ENCODE measurements at places on chromosomes 7 and 10. TPM values are rescaled to one million over a fixed set of nuclear protein-coding genes. Genes with fewer than 3 reads are reported as not detected.
A peak's percentile ranks its signal among the peaks of the same experiment; 100 is the strongest.

GRCh38 chr7:18828260-18828993 lies 289.0 kb downstream of the TWIST1 start:
- no peak for DNase-seq

GRCh38 chr10:129438024-129438423 lies 29.0 kb upstream of the MGMT start:
- no peak for DNase-seq

The FAM170B gene
- total RNA-seq = not detected

The WNT2 gene
- total RNA-seq = not detected

The LRIT1 gene
- total RNA-seq = not detected

The HOXA10 gene
- 10.3 TPM for total RNA-seq

- no peak for DNase-seq
Observed at GRCh38 chr10:470339-471003, 219.0 kb downstream of the DIP2C start.

- DNase-seq = no peak
Observed at GRCh38 chr10:77168861-77169260, 468.7 kb downstream of the KCNMA1 start.

GRCh38 chr10:17041626-17042520 lies 87.7 kb downstream of the CUBN start:
- DNase-seq = no peak

GRCh38 chr7:137791930-137792329 lies 54.8 kb downstream of the DGKI start:
- no peak for DNase-seq

The CYP26A1 gene
- not detected for total RNA-seq

The MAP3K8 gene
- total RNA-seq = 0.87 TPM

- no peak for DNase-seq
Observed at GRCh38 chr7:38554586-38554985, 76.6 kb downstream of the AMPH start.

DNA sequence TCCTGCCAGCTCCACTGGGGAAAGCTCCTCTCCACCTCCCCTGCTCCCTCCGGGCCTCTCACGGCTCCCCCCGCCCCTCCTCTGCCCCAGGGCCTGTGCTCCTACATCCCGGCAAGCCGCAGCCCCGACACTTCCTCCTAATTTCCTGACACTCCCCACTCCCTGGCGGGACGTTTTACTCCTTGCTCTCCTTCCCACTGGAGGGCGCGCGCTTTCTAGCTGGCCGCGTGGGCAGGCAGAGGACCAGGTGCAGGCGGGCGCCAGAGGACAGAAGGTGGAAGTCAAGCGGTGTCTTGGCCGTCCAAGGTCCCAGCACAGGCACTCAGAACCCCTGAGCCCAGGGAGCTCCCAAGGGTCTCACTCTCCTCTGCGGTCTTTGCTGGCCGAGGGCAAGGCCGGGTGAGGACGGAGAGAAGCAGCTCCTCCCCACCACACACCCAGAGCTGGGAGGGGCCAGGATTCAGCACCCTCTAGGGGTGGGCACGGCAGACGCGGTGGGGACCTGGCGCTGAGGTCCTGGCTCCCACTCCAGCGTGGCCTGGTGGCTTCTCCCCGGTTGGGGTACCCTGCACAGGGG lies 19.1 kb downstream of the ADAM8 start:
- DNase-seq = no peak

DNA sequence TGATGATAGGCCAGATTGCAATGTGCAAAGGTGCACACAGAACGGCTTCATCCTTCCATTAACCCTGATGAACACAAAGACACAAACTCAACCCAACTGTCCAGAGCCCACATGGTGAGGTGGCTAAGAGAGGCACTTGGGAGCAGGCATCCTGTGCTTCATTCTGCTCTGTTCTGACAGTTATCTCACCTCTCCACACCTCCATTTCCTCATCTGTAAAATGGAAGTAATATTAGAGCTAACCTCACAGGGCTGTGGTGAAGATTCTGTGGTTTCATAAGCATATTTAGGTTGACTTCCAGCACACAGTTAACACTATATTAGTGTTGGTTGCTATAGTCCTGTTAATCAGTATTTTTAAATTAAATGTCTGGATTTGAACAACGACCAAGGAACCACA lies 126.3 kb downstream of the TAX1BP1 start:
- DNase-seq = no peak

DNA sequence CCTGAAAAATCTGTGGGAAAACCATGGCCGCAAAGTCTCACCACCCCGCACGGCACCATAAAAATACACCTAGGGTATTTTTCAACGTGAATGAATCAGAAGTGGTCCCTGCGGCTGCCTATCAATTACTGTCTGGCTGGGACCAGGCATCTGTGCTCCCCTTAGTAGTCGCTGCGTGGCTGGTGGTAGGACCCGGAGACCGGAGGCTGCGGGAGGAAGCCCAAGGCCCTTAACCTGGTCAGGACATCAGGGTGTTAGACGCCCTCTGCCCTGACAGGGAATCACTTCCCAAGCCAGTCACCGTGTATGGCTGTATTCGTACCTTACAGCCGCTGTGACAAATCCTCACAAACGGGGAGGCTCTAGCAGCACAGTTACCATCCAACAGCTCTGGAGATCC lies 141.5 kb upstream of the PPP2R2D start:
- DNase-seq = no peak

DNA sequence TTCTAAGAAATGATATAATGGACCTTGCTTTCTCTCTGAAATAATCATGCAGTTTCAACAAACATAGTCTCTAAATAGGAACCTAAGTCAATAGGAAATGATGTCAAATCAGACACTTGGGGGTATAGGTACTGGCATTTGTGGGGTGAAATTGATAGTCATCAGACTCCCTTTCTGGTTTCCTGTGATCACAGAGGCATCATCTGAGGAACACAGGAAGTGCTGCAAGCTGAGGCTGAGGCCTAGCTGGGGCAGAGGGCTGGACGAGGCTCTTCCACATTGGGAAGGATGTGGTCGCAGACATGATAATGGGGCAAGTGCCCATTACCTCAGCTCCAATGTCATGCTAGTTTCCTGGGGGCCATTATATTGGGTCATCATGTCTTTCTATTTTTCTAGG lies 33.5 kb upstream of the TARP start:
- DNase-seq = no peak

DNA sequence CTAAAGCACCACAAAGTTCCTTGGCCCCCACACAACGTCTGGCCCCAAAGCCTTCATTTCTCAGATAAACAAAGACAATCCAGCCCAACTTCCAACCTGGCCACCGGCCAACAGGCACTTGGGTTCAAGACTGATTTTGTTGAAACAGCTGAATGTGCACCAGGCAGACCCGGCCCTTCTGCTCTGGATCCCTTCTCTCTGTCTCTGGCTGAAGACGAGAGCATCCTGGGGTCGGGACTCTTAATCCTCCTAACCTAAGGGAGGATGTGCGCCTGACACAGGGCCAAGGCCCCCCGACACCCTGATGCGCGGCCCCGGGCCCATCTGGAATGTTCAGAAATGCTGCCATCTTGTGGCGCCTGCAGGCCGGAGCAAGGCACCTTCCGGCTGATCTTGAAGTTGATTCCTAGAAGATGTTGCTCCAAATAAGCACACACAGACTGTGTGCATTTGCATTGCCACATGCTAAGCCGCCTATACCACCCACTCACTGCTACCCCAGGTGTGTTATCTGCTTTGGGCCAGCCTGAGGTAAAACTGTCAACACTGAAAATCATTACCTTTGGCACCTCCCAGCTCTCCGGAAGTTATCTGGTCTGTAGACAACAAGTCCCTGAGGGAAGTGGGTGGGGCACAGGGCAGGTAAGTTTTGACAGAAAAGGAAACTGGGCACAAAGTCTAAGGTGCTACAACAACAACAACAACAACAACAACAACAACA lies 98.4 kb upstream of the HABP2 start:
- peak; percentile 3 for DNase-seq

The SLC16A12 gene
- total RNA-seq = 0.58 TPM

The ZNF365 gene
- total RNA-seq = 0.58 TPM

- DNase-seq = no peak
Observed at GRCh38 chr7:151175793-151176311, 8.4 kb upstream of the GBX1 start.

GRCh38 chr10:63042256-63042655 lies 90.9 kb upstream of the NRBF2 start:
- no peak for DNase-seq

The COBL gene
- total RNA-seq = not detected

- no peak for DNase-seq
Observed at GRCh38 chr7:42614636-42615035, 297.2 kb downstream of the C7orf25 start.

The GALNT17 gene
- not detected for total RNA-seq

The AEBP1 gene
- 40.8 TPM for total RNA-seq

DNA sequence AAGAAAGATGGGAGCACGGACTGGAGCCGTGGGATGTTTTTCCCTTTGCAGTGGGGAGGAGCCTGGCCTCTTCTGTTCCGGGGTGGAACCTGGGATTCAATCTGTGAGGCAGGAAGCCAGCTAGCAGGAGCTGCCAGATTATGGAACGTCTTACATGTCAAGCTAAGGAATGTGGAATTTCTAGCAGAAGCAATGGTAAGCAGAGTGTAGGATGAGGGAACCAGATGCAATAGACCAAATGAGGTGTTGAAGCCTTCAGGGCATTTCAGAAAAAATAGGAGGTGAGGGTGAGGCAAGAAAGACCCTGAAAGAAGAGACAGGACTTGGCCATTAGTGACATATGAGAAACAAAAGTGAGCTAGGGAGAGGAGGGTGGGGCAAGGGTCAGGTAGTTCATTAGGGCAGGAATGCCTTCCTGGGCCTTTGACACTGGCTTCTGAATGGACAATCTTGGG lies 105.5 kb downstream of the CHN2 start:
- no peak for DNase-seq
